ENCODE measurements at places on chromosomes 4 and X.

GRCh38 chrX:26909728-26910127 lies 553.4 kb downstream of the PPP4R3C start:
- no peak for DNase-seq

DNA sequence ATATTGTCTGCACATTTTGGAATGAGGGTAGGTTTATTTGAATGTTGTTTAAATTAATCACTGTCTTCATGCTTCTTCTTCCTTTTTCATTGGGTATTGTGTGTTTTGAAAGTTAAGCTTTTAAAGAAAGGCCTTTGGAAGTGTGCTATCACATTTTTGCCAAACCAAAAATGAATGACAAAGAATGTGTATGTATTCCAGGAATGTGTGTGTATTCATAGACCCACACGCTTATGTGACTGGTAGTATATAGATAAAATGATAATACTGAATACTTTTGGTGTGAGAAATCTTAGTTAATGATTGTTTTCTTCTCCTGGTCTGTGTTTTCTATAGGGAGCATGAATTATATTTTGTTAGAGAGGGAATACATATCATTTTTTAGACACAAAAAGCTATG lies 404.4 kb downstream of the TLL1 start:
- no peak for DNase-seq

DNA sequence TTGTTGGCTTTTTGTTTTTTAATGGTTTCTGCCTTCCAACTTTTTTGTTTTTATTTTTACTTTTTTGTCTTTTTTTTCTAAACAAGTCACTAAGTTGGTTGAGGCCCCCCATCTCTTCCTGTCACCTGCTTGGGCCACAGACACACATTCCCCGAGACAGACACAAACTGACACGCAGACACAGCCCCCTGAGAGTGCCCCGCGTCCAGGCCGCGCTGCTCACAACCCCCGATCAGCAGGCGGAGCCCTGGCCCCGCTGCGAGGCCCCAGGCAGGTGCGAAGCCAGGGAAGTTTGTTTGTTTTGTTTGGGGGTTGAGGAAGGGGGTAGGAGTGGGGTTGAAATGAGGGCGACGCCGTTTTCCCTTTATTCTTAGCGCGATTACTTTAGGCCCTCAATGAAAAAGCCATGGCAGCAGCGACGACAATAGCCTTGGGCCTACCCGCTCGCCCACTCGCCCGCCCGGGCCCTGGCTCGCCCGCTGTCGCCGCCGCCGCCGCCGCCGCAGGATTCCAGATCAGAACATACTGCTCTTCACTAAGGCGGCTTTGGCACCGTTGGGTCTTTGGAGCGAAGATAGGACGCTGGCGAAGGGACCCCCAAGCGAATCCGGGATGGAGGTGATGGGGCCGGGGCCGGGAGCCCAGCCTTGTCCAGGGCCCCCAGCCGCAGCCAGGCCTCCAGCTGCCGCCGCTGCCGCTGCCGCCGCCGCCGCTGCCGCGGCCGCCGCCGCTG lies 3.1 kb downstream of the PHOX2B start:
- no peak for DNase-seq

- no peak for DNase-seq
These were observed 180.6 kb downstream of the RNF150 start for GRCh38 chr4:140952717-140953116.

DNA sequence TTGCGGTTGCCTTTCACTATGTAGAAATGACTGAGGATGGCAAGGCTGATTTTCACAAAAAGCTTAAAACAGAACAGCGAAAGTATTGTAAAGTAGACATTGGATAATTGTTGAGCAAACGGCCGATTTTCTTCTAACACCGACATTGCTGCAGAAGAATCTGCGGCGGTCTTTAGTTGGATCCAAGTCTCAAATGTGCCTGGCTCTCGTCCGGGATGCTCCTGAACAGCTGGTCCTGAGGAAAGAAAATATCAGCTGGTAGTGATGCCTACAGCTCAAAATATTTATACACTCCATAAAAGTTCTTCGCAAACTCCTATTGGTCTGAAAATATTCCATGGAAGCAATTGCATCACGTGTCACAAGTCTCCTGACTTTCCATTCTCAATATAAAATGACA lies at the start of gene ASB5:
TSS of gene ASB5 (minus strand) at position 260 of the 400 bp plus-strand sequence. CDS start at position 146, 114 bp downstream.
- DNase-seq, result no peak

DNA sequence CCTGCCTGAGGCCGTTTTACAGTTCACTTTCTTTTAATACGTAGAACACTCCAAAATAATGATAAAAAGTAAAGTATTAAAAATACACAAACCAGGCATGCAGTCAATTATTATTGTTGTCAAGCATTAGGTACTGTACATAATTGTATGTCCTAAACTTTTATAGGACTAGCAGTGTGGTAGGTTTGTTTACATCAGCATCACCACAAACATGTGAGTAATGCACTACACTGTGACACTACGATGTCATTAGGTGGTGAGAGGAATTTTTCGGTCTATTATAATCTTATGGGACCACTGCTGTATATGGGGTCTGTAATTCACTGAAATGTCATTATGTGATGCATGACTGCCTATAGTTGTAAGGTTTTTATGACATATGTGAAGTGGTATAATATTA lies 149.5 kb upstream of the SH3RF1 start:
- DNase-seq, result no peak

- DNase-seq, result no peak
These were observed 77.2 kb upstream of the BCOR start for GRCh38 chrX:40174854-40175510.

DNA sequence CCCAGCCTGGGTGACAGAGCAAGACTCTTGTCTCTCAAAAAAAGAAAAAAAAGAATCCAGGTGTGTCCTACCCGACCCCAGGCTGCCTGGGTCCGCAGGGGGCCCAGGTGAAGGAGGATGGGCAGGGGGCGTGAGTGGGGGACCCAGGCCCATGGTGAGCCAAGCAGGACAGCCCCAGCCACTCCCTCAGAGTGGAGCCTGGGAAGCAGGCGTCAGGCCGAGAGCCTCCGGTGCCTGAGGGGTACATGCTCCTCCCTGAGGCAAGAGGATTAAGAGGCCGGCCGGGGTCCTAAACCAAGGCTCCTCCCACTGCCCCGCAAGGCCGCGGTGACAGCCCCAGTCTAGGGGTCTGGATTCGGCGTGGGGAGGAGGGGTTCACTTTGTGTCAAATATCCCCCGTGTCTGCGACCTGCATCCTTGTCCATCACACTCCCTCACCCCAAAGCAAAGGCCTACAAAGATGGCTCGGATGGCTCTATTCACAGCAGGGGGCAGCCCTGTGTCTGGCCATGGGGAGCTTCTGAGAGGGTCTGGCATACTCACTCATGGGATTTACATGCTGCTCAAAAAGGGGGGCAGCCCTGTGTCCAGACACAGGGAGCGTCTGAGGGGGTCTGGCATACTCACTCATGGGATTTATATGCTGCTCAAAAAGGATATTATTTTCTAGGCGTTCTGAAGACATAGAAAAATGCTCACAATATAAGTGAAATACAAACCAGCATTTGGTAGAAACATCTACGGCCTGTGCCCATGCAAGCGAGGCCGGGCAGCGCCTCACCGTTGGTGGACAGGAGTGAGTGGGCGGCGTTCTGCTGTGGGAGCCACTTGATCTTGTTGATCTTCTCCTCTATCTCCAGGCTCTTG lies 94.6 kb downstream of the PPP2R2C start:
- no peak for DNase-seq

DNA sequence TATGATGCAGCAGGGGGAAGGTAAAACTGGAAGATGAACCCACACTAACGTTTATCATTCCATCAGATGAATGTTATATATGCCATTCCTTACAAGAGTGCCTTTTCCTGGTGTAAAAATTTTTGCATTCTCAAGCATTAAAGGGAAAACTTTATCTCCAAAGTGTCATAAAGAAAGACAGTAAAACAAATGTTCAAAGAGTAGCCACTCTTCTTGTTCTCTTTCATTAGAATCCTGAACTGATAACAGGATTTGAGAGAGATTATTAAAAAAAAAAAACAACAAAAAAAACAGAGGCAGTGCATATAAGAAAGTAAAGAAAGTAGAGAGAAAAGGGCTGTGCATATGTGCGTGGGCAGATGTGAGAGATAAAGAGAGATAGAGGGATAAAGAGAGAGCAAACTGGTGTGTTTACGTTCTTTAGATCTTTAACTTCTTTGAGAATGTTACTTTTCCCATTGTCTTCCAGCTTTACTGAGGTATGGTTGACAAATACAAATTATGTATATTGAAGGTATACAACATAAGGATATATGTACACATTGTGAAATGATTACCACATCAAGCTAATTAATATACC lies 275.4 kb downstream of the HS3ST1 start:
- DNase-seq, result no peak

DNA sequence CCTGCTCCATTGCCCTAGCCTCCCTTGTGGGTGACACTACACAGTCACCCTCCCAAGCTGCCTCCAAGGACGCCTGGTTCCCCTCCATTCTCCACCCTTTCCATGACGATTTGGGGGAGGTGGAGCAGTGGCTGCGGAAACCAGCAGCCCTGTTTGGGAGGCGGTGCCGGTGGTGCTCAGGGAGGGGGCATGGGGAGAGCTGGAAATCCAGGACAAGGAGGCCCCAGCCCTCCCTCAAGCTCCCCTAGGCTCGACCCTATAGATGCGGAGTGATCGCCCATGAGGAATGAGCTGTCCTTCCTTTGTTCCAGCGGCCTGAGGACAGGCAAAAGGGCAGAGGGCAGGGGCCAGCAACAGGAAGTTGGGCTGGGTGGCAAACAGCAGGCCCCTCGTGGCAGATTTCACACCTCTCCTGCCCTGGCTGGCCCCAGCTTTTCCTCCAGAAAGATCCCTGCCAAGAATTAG lies 3.6 kb upstream of the RENBP start:
- DNase-seq, result no peak

DNA sequence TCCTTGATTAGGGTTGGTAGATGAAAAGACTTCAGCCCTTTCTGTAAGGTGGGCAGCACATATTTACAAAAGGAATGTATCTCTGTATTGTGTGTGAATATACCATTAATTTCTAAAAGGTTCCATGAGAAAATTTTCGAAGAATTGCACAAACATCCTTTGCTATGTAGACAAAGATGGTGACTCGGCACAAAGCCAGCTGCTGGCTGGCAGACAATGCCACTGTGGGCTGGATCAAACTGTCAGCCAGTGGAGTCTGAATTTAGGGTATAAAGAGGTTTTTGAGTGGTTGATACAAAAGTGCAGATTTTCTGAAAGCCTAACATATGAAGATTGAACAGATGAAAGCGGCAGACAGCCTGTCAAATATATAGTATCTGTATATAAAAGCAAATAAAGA lies 5.6 kb upstream of the TXK start:
- no peak for DNase-seq

- no peak for DNase-seq
These were observed 150.9 kb downstream of the SLC10A7 start for GRCh38 chr4:146370841-146371240.

- no peak for DNase-seq
These were observed 46.6 kb upstream of the MAGEC2 start for GRCh38 chrX:142251680-142252079.

- no peak for DNase-seq
These were observed 1026.9 kb upstream of the SLIT2 start for GRCh38 chr4:19224820-19225219.

Data from activated T-helper 1 cell treated with anti-CD3 and anti-CD28 coated beads, Interleukin-2, amount 50 U/mL, for 16 hours (primary cell).